Esophagus squamous epithelium (tissue), 5 donors: ENCODE measurements at places on chromosomes 16 and 17.

DNA sequence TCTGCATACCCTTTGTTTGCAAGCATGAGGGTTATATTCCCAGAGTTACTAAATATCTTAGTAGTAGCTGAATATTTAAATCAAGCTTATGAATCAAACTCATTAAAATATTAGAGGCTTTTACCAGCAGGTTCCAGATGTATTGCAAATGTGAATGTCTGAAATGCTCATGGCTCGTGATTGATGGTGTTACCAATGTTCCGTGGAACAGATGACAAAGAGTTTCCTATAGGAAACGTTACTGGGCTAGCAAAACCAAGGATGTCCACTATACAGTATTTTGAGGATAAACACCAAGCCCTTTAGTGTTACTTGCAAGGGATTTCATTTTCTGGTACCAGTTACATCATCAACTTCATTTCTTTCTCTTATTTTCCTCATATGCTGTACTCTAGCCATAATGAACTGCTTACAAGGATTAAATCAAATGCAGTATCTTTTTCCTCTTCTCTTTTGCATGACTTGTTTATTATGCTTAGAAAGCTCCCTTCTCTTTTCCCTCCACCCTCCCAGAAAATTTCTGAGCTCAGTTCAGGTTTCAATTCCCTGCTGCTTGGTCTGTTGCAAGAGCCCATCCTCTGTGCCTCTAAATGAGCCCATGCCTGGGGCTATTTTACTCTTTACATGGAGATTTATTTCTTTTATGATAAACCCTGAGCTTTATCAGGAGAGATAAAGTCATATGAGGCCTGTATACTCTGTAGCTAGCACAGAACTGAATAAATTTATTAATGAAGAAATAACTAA is 1537.1 kb upstream of the GOT2 start:
- DNase-seq, result no peak

- no peak for DNase-seq
These were observed 787 bp downstream of the CDH11 start for GRCh38 chr16:65120831-65121721.

GRCh38 chr16:73171380-73171779 is 123.5 kb upstream of the ZFHX3 start:
- no peak for DNase-seq

GRCh38 chr16:20263138-20263855 is 64.0 kb downstream of the GP2 start:
- DNase-seq, result no peak

DNA sequence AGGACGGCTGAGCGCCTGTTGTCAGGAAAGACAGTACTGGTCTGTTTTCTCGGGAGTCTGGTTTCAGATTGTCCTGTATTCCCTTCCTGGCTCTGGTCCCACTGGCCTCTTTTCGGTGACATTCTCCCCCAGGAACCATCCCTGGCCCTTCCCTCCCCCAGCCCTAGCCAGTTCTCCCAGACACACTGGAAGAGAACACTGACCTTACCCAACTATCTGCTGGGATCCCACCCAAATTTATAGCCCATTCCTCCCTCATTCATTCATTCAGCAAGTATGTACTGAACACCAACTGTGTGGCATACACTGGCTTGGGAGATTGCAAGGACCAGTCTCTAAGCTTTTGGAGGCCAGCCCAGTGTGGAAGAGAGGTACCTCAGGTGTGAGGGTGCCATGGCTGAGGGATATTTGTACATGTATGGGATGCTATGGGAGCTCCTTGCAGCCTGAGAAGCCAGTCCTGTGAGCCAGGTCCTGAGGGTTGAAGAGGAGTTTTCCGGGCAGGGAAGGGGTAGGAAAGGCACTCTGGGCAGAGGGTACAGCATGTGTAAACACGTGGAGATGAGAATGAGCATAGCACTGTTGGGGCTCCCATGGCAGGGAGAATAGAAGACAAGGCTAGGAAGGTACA is 5.2 kb downstream of the RND2 start:
- no peak for DNase-seq

DNA sequence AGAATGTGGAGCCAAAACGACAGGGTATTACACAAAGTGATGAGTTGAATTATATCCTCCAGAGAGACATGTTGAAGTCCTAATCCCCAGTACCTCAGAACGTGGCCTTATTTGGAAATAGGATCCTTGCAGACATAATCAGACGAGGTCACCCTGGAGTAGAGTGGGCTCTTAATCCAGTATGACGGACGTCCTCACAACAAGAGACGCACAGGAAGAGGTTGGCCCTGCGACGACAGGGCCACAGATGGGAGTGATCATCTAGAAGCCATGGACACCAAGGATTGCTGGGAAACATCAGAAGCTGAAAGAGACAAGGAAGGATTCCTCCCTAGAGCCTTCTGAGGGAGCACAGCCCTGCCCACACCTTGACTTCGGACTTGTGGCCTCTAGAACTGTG is 142.4 kb upstream of the AXIN2 start:
- no peak for DNase-seq

GRCh38 chr16:10678655-10679054 is 16.1 kb downstream of the TEKT5 start:
- DNase-seq, result no peak

GRCh38 chr16:75062135-75062975 is 54.2 kb downstream of the LDHD start:
- DNase-seq, result no peak

DNA sequence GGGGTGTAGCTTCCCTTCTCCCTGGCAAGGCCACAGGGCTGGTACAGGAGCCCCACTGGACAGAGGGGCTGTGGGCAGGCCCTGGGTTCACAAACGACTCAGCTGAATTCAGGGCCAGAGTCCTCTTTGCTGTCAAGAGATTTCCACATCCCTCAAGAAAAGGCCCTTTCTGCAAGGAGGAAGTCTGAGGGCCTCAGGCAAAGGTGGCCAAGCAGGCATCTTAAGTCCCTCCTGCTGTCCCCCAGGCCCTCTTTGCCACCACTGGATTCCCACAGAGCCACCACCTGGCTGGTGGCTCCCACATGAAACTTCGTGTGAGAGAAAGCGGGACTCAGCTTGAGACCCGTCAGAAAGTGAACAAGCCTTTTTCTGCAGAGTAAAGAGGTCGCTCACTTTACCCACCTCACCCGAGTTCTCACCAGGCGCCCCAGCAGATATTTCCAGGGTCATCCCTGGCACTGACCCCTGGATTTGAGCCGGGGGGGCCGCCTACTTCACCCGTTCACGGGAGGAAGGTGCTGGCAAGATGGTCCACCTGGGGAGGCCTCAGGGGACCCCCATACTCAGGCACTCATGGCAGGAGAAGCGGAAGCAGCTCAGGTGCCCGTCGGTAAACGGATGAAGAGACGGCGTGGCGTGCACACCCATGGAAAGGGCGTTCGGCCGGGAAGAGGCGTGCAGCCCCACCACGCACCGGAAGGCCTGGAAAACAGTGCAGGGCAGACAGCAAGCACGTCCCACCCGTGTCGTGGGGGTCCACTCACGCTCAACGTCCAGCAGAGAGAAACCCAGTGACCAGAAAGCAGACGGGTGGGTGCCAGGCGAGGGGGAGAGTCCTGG is 3.6 kb downstream of the RNF166 start:
- DNase-seq, result no peak

DNA sequence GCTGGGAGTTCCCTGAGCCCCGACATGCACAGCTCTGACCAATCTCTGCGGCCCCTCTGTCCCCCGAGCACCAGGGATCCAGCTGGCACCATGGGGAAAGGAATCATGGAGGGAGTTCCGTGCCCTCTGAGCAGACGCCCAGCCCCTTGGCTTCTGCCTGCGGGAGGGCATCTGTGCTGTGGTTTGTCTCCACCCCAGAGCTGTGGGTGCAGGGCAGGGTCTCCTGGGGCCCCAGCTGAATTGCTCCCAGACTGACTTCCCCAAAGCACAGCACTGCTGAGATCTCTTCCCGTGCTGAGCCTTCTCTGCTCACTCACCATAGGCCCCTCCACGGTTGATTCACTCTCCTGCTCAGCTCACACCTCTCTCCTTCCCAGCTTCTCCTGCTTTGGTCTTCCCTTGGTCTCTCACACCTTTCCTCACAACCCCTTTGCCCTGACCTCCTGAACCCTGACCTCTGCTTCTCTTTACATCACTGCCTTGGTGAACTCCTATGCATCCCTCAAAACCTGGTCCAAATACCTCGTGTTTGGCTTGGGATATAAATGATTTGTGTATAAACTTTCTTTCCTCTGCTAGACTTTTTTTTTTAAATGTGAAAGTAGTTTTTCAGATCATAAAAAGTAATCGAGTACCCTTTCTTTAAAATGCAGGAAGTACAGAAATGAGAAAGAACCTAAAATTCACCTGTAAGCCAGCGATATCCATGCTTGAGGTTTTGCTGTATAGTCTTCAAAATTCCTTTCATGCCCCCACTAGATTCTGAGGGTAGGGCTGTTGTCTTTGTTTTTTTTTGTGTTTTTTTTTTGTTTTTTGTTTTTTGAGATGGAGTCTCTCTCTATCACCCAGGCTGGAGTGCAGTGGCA is 265.3 kb downstream of the SEC14L1 start:
- no peak for DNase-seq

DNA sequence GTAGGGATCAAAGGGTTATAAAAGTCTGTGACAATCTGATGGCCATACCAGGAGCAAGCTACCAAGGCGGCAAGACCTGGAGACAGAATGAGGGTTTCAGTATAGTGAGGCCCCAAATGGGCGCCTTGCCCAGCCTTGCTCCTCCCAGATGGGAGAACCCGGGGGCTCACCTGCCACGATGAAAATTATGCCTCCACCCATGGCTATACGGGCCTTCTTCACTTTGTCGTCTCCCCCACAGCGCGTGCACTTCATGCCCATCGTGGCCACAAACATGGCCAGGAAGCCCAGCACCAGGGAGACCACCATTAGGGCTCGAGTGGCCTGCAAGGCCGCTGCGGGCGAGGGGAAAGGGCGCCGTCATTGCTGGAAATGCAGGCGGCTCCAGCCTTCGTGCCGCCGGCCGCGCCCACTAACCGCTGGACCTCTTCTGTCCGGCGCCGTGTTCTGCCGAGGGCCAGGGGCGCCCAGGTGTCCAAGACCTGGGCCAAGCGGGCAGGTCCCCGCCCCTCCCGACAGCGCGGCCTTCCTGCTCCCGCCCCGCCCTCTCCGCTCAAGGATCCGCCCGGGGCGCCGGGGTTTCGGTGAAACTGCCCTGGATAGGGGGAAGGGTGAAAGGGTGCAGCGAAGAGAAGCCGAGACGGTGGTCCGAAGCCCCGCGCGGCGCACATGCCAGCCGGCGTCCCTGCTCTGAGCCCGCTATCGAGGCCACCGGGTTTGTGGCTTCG is 1.5 kb downstream of the CLDN7 start:
- DNase-seq, result no peak

DNA sequence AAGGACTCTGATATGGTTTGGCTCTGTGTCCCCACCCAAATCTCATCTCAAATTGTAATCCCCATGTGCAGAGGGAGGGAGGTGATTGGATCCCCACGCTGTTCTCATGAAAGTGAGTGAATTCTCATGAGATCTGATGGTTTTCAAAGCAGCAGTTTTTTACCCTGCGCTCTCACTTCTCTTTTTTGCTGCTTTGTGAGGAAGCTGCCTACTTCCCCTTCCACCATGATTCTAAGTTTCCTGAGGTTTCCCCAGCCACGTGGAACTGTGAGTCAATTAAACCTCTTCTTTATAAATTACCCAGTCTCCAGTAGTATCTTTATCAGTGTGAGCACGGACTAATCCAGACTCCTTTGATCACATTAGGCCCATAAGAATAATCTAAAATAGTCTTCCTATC is 719.7 kb upstream of the CDH8 start:
- no peak for DNase-seq

GRCh38 chr16:81891736-81892364 is 112.8 kb downstream of the PLCG2 start:
- no peak for DNase-seq

GRCh38 chr16:65445313-65446260 is 323.7 kb upstream of the CDH11 start:
- DNase-seq, result no peak

- no peak for DNase-seq
These were observed 742 bp downstream of the PFN1 start for GRCh38 chr17:4947411-4948165.

GRCh38 chr17:69743091-69743490 is 328.6 kb downstream of the MAP2K6 start:
- no peak for DNase-seq

DNA sequence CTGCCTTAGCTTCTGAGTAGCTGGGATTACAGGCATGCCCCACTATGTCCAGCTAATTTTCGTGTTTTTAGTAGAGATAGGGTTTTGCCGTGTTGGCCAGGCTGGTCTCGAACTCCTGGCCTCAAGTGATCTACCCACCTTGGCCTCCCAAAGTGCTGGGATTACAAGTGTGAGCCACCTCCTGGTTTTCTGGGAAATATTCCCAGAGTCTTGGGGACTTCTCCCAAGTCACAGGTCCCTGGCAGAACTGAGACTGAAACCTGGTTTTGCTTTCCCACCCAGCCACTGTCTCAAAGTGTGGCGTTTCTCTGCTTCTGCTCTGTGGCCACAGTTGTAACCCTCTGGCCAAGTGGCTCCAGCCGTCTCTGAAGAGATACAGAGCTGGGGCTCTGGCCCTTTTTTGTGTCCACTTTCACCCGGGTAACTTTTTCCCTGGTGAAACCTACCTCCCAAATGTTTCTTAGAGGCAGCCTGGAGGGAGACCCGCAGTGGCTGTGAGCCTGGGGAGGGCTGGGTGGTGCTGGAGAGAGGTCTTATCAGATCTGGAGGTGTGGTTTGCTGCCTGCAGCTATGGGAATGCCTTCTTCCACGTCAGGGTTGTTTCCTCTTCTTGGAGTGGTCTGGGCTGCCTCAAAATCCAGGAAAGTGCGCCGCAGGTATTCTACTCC is 5.1 kb downstream of the KSR1 start:
- DNase-seq, result no peak

DNA sequence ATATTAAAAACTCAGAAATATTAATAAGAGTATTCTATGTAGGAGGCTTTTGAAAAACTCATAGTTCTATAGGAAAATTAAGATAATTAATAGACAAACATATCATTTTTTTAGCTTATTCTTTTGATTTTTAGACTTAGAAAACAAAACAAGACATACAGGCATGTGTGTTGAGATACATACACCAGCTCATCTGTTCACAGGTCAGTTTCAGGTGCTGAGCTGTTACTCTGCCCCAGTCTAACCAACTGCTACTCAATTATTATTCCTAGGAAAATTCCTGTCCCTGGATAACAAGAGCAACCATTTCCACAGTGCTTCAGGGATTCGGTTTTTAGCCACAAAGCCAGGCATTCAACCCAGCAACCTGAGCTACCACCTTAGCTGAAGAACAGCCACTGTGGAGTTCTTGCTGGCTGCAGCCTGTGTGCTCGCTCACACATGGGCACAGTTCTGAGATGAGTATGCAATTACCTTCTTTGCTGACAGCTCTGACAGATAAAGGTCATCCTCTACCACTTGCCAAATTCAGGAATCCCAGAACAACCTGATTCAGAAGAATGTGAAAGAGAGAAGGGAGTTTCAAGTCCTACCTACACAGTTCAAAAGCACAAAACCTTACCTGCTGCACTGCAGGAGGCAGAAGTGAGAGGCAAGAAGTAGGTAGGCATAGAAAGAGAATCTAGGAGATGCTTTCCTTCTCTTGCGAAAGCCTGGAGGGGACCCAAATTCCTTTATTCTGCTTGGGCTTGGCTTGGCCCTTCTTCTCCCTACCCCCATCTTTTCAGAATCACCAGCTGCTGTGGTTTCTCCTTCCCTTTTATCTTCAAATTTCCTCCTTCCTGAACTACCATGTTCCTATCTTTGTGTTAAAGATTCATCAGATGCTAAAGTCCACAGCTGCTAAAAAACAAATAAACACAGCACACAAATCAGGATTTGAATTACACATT is 62.7 kb downstream of the TEX2 start:
- DNase-seq, result no peak
